ENCODE measurements at places on chromosomes 2 and 18. TPM values are rescaled to one million over a fixed set of nuclear protein-coding genes. Genes with fewer than 3 reads are reported as not detected.

GRCh38 chr2:5409898-5410381 lies 282.2 kb upstream of the SOX11 start:
- peaks cover 2% of the 10 kb centered on the region for H3K4me1 ChIP-seq
- peak overlapping the region; percentile 97 for H3K27ac ChIP-seq
- no peaks in the 10 kb centered on the region for H3K36me3 ChIP-seq
- H3K4me3 ChIP-seq = no peak overlapping the region

DNA sequence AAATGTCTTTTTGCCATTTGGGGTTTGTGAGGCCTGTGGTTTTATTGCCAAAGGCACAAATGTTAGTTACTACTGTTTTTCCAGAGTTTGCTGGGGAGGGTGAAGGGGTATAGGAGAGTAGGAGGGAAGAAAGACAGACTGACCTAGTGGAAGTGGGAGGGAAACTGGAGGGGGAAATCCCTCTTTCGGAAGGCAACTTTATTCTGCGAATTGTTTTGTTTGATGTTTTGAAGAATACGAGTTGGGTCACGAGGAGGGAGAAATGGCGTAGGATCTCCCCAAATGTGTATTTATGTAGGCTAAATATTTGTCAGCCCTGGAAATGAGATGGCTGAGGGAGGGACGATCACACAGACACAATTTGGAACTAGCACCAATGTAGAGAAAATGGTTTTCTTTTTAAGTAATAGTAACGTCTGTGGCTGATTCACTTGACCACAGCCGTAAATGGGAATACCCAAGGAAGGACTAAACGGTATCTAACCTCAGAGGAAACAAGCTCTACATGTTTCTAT lies 172.3 kb downstream of the ICOS start:
- H3K27ac ChIP-seq = peak overlapping the region; percentile 18
- DNase-seq = no peak
- no peaks in the 10 kb centered on the region for H3K36me3 ChIP-seq
- no peak overlapping the region for H3K4me3 ChIP-seq
- no peaks in the 10 kb centered on the region for H3K4me1 ChIP-seq
- no peaks in the 10 kb centered on the region for H3K27me3 ChIP-seq

GRCh38 chr18:56988022-56988421 lies 158.9 kb upstream of the BOD1L2 start:
- H3K36me3 ChIP-seq = no peaks in the 10 kb centered on the region
- no peaks in the 10 kb centered on the region for H3K27me3 ChIP-seq
- peaks cover 14% of the 10 kb centered on the region for H3K4me1 ChIP-seq
- no peak for DNase-seq

DNA sequence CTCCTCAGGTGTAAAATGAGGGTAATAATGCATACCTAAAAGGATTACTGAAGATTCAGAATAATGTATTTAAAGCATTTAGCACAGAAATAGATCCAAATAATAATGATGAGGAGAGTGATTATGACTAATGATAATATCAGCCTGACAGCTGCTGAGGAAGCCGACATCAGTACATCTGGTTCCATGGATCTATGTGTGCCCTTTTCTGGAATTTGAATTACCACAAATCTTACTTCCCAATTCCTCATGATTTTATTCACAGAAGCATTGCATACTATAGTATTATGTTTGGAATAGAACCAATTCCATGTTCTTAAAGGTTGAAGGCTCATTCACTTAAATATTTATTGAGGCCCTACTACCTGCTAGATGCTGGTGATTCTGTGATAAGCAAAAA lies 248.9 kb upstream of the THUMPD2 start:
- H3K27ac ChIP-seq = no peak overlapping the region
- no peaks in the 10 kb centered on the region for H3K36me3 ChIP-seq
- no peak overlapping the region for H3K4me3 ChIP-seq
- no peaks in the 10 kb centered on the region for H3K27me3 ChIP-seq
- no peaks in the 10 kb centered on the region for H3K4me1 ChIP-seq

DNA sequence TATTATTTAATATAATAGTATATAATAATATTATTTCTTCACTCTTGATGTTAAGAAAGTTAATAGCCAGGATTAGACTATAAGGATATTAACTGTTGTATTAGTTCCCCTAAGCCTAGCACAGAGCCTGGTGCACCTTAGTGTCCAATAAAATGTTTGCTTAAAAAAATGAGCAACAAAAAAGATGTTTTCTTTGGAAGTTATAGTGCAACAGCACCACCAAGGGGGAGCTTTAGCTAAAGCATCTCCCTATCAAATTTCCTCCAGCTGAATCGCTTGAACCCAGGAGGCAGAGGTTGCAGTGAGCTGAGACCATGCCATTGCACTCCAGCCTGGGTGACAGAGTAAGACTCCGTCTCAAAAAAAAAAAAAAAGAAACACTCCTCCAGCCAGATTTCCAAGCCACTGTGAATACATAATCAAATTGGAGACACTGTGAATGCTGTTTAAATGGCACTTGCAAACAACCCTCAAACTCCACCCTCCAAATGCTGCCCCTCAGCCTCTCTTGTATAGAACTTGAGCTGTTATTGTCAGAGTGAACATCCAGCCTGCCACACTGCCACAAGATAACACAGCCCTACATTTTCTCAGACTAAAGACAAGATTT lies 221.9 kb downstream of the DYM start:
- H3K4me1 ChIP-seq = no peaks in the 10 kb centered on the region
- H3K27me3 ChIP-seq = no peaks in the 10 kb centered on the region
- H3K27ac ChIP-seq = no peak overlapping the region
- peaks cover 2% of the 10 kb centered on the region for H3K36me3 ChIP-seq
- peak; percentile 60 for DNase-seq

- no peak overlapping the region for H3K27ac ChIP-seq
- no peaks in the 10 kb centered on the region for H3K4me1 ChIP-seq
- peak; percentile 38 for DNase-seq
- H3K27me3 ChIP-seq = peaks cover 22% of the 10 kb centered on the region
- H3K36me3 ChIP-seq = no peaks in the 10 kb centered on the region
- H3K4me3 ChIP-seq = no peak overlapping the region
These were observed 55.2 kb downstream of the CIB4 start for GRCh38 chr2:26585966-26586365.

DNA sequence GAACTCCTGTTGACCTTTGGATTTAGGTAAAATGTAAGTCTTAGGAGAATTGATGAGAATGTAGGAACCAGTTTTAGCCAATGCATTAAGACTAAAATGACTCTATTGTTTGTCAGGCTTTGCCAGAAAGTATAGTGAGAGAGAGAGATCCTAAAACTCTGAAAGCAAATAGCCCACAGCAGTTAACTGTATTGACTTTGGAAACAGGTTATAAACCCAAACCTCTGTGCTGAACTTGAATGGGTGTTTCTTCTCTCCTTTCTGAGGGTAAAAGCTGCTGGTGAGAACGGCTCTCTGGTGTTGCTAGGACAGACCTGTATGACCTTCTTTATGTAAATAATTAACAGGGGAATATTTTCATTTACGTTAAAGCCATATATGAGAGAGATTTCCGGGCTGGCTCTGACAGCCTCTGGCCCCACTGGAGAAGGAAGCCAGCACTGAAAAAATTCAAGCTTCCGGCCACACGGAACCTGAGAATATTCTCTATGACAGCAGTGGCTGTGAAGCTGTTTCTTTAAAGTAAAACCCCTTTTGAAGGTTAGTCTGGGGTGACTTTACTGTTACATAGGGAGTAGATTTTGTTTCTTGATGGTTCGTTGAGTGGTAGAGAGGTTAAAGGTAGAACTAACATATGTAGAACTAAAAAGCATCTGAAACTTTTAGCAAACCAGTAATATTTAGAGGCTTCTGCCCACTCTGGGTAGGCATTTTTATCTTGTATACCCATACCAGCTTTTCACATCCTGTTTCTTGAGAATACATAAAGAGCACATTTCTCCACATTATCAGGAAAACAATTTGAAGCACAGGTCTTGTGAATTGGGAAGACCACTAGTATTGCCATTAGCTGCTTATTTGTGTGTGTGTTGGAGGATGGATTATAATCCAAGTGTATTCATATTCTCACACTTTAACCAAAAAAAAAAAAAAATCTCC lies 123.8 kb downstream of the SPTBN1 start:
- no peaks in the 10 kb centered on the region for H3K36me3 ChIP-seq
- H3K27me3 ChIP-seq = no peaks in the 10 kb centered on the region
- no peak overlapping the region for H3K27ac ChIP-seq
- no peak for DNase-seq
- H3K4me3 ChIP-seq = no peak overlapping the region
- H3K4me1 ChIP-seq = peaks cover 7% of the 10 kb centered on the region

DNA sequence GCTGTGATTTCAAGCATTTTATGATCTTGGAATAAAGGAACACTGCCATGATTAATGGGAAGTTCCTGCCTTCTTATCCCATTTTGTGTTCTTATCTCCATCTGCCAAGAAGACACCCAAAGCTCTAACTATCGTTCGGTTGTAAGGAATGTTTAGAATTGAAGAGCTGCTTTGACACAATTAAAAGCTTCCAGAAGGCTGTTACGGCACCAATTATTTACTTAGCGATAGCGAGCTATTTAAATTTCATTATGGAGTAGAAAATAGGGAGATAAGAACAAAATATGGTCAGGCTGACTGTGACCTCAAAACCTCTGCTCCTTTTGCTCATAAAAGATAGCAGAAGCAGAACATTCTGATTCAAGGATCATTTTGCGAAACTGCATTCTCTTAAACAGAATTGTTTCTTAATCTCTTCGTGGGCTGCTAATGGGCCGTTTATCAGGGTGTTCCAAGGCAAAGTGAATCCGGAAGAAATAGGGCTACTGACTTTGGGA lies 101.6 kb downstream of the SLC4A3 start:
- H3K4me3 ChIP-seq = no peak overlapping the region
- H3K4me1 ChIP-seq = no peaks in the 10 kb centered on the region
- no peaks in the 10 kb centered on the region for H3K36me3 ChIP-seq
- no peaks in the 10 kb centered on the region for H3K27me3 ChIP-seq

- no peak overlapping the region for H3K27ac ChIP-seq
- DNase-seq = no peak
- no peaks in the 10 kb centered on the region for H3K4me1 ChIP-seq
These were observed 377.1 kb upstream of the SLC39A10 start for GRCh38 chr2:195279840-195280427.

GRCh38 chr18:59233017-59233410 lies 13.1 kb downstream of the GRP start:
- no peaks in the 10 kb centered on the region for H3K36me3 ChIP-seq
- H3K27me3 ChIP-seq = peaks cover 15% of the 10 kb centered on the region
- no peak overlapping the region for H3K27ac ChIP-seq
- DNase-seq = no peak
- H3K4me3 ChIP-seq = no peak overlapping the region
- H3K4me1 ChIP-seq = no peaks in the 10 kb centered on the region

DNA sequence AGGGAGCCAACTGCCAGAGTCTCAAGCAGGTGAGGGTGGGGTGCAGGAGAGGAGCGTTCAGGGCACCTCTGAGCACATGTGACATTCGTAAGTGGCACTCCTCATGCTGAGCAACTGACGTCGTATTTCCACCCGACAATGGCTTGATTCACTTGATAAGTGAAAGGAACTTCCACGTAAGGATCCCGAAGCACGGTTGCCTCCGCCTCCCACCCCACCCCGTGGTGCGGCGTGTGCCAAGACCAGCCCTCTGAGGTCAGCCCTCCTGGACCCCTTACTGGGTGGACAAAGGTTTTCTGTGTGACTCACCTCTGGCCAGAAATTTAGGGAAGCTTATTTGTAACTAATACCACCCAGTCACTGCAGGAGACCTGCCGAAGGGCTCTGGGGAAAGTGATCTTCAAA lies 59.9 kb downstream of the AGAP1 start:
- no peaks in the 10 kb centered on the region for H3K36me3 ChIP-seq
- H3K4me1 ChIP-seq = peaks cover 4% of the 10 kb centered on the region
- no peaks in the 10 kb centered on the region for H3K27me3 ChIP-seq
- H3K27ac ChIP-seq = no peak overlapping the region

BMP10 gene
- total RNA-seq = not detected

RTP5 gene
- total RNA-seq = not detected
